ENCODE measurements at places on chromosomes 16 and 17. TPM values are rescaled to one million over a fixed set of nuclear protein-coding genes. Genes with fewer than 3 reads are reported as not detected.

KRTAP3-1 gene
- not detected for total RNA-seq

GRCh38 chr17:55769625-55770000 lies 18.8 kb downstream of the PCTP start:
- no peak for DNase-seq

- no peak for DNase-seq
Observed at GRCh38 chr17:19346351-19347255, 15.9 kb downstream of the B9D1 start.

MYH3 gene
- 9,382 TPM for total RNA-seq

GRCh38 chr17:58513965-58514769 lies at the start of gene MTMR4:
Gene MTMR4, minus strand, starts transcription at chr17:58514638. Its CDS starts 231 bp downstream, at chr17:58514407.
- peak; percentile 92 for DNase-seq

Data from tongue (tissue), 3 donors.